Chondrocyte (in vitro differentiated cells): ENCODE measurements at places on chromosomes 3 and 15.

DNA sequence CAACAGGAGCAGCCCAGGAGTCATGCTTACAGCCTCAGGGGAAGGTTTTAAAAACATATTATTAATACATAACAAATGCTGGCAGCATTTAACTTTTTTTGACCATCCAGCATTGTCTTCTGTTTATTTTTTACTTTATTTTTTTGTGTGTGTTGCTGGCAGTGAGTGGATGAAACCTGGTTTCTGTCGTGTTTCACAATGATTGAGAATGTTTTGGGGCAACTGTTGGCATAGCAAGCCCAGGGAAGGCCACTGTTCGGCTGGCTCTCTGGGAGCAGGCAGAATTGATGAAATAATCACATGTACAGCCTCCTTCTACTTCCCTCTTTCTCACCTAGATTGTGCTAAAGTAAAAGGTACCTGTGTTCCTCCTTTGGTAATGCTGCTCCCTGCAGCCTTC is 190.2 kb downstream of the NR1D2 start:
- no peak overlapping the region for H3K27ac ChIP-seq
- H3K4me3 ChIP-seq = no peak overlapping the region
- no peak for DNase-seq
- no peaks in the 10 kb centered on the region for H3K27me3 ChIP-seq
- H3K4me1 ChIP-seq = peaks cover 13% of the 10 kb centered on the region

DNA sequence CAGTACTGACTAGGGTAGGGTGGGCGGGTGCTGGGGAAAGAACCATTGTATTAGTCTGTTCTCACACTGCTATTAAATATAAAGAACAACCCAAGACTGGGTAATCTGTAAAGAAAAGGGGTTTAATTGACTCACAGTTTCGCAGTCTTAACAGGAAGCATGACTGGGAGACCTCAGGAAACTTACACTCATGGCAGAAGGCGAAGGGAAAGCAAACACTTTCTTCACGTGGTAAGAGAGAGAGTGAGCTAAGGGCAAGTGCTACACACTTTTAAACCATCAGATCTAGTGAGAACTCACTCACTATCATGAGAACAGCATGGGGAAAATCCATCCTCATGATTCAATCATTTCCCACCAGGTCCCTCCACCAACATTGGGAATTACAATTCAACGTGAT is 98.0 kb downstream of the OXSM start:
- H3K4me1 ChIP-seq = peaks cover 7% of the 10 kb centered on the region
- H3K4me3 ChIP-seq = no peak overlapping the region
- H3K36me3 ChIP-seq = no peaks in the 10 kb centered on the region
- DNase-seq = no peak
- peaks cover 3% of the 10 kb centered on the region for H3K27me3 ChIP-seq
- no peak overlapping the region for H3K27ac ChIP-seq

DNA sequence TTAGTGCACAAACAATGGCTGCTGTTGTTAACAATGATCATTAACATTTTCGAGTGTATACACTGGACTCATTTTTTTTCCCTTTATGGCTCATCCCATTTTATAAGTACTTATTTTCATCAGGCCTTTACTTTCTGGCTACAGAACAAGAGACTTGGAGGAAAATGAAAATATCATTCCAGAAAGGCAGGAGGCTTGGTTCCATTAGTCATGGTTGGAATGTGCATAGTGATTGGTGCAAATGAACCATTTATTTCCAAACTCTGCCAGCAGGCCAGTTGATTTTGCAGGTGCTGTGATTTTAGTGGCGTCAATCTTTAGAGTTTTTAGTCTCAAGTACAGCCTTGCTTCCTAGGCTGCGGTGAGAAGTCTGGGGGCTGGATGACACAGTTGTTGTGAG is 151.8 kb downstream of the ITPR1 start:
- H3K4me3 ChIP-seq = no peak overlapping the region
- peaks cover 34% of the 10 kb centered on the region for H3K36me3 ChIP-seq
- no peak for DNase-seq
- no peaks in the 10 kb centered on the region for H3K27me3 ChIP-seq
- no peaks in the 10 kb centered on the region for H3K4me1 ChIP-seq

DNA sequence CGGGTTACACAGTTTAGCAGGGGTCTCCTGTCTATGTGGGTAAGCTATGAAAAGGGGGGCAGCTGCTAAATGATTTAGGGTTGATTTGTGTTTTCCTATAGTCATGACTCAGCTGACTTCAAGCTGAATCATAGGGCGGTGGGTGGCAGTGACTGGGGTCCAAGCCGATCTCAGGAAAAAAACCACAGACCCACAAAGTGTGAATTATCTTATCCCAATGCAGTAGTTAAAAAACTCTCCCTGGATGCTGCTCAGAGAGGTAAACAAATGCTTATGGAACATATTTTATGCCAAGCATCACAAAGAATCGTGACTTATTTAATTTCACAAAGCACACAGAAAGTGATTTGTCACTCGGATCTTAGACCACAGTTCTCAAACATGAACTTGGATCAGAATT is 18.4 kb upstream of the TOPAZ1 start:
- H3K4me1 ChIP-seq = peaks cover 15% of the 10 kb centered on the region
- no peak for DNase-seq
- H3K27me3 ChIP-seq = peaks cover 31% of the 10 kb centered on the region
- H3K36me3 ChIP-seq = no peaks in the 10 kb centered on the region

- no peaks in the 10 kb centered on the region for H3K4me1 ChIP-seq
- peaks cover 27% of the 10 kb centered on the region for H3K27me3 ChIP-seq
- DNase-seq = no peak
- no peak overlapping the region for H3K27ac ChIP-seq
- H3K36me3 ChIP-seq = peaks cover 8% of the 10 kb centered on the region
- no peak overlapping the region for H3K4me3 ChIP-seq
These were observed 60.9 kb downstream of the RPLP1 start for GRCh38 chr15:69513450-69513960.
